ENCODE measurements at places on chromosomes 3 and 15. TPM values are rescaled to one million over a fixed set of nuclear protein-coding genes. Genes with fewer than 3 reads are reported as not detected.

Gene INKA1
- 7.2 TPM for polyA plus RNA-seq

DNA sequence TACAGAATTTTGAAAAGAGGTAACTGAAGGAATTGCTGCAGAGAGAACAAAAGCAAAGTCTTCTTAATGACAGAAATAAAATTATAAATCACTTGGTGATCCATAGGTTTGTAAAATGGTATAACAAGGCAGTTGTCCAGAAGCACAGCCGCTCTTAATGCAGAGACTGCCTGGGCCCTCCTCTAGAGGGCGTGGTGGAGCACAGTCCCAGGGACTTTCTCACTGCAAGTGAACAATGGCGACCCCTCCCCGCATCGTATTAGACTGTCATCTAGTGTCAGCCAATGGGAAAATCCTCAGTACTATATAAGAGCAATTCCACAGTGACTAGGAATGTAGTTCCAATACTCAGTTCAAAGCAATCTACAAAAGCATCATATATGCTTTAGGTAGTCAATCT lies 26.4 kb upstream of the ZBED2 start:
- no peak for DNase-seq

GRCh38 chr3:184514171-184514490 lies 47.5 kb upstream of the EPHB3 start:
- no peak for DNase-seq

DNA sequence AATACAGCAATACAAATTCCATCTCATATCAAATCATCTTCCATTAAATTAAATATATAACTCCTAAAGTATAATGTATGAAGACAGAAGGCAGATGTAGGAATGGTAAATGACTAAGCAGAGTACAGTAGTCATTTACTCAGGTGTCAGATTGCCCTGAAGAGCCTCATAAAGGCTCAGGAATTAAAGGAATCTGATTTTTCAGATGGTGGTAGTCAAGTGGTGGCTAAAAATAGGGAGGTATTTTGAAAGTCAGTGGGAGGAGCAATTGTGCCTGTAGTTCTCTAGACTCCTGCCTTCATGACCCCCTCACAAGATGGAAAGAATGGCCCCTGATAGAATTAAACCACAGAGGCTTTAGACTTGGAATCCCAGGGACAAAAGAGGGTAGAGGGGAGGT lies 142.7 kb upstream of the SYNPR start:
- DNase-seq: peak; percentile 64

DNA sequence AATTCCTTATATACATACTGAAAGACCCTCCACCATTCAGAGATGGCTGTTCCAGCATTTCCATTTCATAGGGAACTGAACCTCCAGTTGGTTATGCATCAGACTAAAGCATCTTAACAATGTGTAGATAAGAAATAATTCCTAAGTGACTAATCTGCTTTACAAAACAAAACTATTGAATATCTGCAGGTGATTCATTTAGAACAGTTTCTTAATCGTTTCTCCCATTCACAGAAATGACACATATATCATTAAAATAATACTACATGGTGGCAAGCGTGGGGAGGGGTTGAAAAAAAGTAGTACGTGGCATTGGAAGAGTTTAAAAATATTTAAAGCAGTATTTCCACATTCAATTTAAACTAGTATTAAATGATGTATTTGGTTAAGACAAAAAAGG lies 19.5 kb downstream of the COPS2 start:
- DNase-seq: peak; percentile 85

DNA sequence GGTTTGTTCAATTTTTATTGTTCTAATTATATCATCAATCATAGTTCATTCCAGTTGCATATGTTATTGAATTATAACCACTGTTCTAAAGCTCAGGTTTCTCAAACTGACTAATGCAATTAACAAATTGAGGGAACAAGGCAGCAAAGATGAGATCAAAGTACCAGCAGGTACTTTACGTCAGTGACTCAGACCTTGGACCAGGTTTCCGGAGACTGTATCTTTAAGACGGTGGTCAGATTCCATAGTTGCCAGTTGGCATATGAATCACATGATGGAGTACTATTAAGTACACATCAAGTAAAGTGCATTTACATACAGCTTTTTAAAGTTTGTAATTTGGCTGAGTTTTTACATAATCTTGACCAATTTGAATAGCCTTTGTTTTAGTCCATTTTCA lies 583.6 kb upstream of the ROBO2 start:
- DNase-seq: no peak

DNA sequence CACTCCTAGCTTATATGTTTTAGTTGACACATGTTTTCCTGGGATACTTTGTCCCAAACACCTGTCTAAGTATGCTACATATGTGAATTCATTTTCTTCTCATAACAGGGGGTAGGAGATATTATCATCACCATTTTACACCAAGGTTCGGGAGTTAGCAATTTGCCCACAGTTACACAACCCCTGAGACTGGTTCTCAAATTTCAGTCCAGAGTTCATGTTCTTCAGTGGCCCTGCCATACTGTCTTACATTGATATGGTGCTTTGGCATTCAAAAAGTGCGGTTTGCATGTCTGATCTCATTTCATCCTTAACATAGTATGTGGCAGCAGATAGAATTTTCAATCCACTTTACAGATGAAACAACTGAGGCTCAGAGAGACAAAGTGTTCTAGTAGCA lies 38.4 kb downstream of the ROBO2 start:
- DNase-seq: no peak

DNA sequence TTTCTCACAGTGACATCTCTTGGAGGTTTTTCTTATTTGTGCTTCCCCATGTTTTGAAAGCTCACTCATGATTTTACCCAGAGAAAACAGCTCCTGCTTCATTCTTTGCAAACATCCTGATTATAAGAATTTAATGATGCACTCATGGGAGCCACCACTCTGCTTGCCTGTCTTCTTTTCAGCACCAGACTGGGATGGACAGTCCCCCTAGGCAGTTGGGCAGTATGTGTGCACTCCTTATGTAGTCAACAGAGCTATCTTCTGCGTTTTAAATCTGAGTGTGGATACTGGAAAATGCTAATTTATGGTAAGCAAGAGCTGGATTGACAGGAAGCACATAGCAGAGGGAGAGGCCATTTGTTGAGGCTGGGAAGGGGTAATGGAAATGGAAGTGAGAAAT lies 276.1 kb downstream of the AGBL1 start:
- no peak for DNase-seq
